ENCODE measurements at places on chromosomes 7 and 10. TPM values are rescaled to one million over a fixed set of nuclear protein-coding genes. Genes with fewer than 3 reads are reported as not detected.
A peak's percentile ranks its signal among the peaks of the same experiment; 100 is the strongest.

- no peak for DNase-seq
Measured at GRCh38 chr10:131131726-131132591, 179.6 kb downstream of the TCERG1L start.

DNA sequence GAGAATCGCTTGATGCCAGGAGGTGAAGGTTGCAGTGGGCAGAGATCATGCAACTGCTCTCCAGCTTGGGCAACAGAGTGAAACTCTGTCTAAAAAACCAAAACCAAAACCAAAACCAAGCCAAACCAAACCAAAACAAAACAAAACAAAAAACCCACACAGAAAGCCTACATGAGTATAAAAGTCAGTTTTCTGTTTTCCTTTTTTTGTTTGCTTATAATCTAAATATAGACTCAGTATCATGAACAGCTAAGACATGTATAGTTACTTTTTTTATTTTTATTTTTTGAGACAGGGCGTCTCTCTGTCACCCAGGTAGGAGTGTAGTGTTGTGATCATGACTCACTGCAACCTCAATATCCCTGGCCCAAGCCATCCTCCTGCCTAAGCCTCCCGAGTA, 16.8 kb upstream of the MTPN start:
- DNase-seq, result no peak

DNA sequence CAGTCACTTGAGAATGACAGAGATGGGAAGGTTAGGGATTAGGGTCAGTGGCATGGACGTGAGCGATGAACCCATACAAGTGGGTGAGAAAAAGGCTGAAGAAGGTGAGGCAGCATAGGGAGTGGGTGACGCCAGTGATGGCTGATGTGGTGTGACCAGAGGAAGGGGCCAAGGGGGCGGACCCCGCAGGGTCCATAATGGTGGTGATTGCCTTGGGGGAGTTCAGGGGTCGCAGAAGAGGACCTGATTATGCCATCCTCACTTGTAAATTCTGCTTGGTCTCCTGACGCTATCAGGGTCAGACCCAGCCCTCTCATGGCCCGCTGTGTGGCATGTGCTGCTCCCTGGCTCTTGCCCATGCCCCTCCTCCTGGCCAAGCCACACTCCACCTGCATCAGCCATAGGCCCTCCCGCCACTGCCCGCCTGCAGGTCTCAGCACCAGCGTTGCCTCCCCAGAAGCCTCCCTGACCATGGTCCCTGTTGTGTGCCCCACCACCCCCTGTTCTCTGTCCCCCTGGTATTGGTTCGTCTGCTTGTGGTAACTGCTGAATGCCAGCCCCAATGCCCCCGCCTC, 235.7 kb downstream of the EBF3 start:
- no peak for DNase-seq

DNA sequence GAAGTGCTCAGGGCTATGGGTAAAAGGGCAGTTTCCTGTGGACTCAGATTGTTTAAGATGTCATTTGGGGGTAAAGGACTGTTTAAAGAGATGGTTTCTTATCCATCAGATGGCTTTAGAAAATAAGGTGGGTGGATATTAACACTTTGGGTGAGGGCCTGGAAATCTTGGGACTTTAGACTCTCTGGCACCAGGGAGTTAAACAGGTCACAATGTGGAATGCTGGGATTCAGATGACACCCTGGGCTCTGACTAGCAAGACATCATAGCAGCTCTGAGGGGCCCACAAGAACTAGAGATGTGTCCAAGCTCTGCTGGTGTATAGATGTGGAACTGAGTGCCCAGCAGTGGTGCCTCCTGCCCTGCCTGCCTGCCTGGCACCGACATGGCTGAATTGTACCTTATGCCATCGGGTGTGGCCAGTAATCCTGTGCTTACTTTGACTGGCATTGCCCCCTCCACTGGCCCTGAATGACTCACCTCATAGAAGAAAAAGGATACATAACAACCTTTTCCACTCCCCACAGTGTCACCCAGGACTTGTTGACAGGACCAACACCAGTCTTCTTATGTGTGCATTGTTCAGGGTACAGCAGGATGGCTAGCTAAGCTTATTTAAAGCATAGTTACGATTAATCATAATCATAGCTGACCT, 100.0 kb upstream of the PRR15 start:
- DNase-seq, result no peak

- DNase-seq, result peak; percentile 51
Measured at GRCh38 chr7:8396294-8396693, 37.1 kb upstream of the NXPH1 start.

- peak; percentile 35 for DNase-seq
Measured at GRCh38 chr7:153518201-153518984, 533.8 kb upstream of the DPP6 start.

DNA sequence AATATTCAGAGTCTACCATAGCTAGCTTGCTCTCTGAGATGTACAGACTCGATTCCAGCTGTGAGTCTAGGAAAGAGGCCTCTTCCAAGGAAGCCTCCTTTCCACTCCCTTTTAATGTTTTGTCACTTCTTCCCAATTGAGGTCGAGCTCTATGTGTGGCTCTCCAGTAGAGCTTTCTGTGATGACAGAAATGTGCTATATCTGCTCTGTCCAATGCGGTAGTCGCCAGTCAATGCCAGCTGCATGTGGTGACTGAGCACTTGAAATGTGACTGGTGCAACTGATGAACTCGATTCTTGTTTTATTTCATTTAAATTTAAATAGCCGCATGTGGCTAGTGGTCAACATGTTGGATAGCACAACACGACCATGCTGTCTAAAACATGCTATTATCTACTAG, 387.0 kb upstream of the NRP1 start:
- no peak for DNase-seq

- DNase-seq, result no peak
Measured at GRCh38 chr10:96390460-96390864, 31.7 kb upstream of the OPALIN start.

GRCh38 chr10:91135113-91135512, 85.3 kb upstream of the PCGF5 start:
- no peak for DNase-seq

- DNase-seq, result no peak
Measured at GRCh38 chr10:116719804-116720203, 22.6 kb downstream of the HSPA12A start.

Gene CALHM3
- total RNA-seq, result not detected

Gene ASB10
- not detected for total RNA-seq

Gene SEMA4G
- 2.9 TPM for total RNA-seq

Gene NCF1
- total RNA-seq, result not detected
